ENCODE measurements at places on chromosomes 16 and 17.

DNA sequence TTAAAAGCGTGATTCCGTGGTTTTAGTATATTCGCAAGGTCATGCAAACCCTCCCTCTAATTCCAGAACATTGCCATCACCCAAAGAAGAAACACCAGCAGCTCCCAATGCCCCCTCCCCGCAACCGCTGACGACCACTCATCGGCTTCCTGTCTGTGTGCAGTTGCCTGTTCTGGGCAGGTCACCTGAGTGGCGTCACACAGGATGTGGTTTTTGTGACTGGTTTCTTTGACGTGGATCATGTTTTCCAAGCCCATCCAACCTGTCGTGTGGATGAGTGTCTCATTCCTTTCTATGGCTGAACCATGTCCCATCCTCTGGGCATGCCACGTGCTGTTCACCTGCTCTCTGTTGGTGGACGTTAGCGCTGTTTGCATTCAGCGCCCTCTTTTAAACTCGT is 8.2 kb upstream of the ATP2C2 start:
- DNase-seq, result no peak

DNA sequence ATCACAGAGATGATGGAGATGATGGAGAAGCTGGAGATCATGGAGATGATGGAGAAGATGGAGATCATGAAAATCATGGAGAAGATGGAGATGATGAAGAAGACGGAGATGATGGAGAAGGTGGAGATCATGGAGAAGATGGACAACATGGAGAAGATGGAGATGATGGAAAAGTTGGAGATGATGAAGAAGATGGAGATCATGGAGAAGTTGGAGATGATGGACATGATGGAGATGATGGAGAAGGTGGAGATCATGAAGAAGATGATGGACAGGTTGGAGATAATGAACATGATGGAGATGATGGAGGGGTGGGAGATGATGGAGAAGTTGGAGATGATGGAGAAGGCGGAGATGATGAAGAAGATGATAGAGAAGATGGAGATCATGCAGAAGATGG is 34.5 kb downstream of the RBFOX3 start:
- no peak for DNase-seq

- no peak for DNase-seq
These were observed 427.1 kb downstream of the GRIN2A start for GRCh38 chr16:9755081-9755480.

DNA sequence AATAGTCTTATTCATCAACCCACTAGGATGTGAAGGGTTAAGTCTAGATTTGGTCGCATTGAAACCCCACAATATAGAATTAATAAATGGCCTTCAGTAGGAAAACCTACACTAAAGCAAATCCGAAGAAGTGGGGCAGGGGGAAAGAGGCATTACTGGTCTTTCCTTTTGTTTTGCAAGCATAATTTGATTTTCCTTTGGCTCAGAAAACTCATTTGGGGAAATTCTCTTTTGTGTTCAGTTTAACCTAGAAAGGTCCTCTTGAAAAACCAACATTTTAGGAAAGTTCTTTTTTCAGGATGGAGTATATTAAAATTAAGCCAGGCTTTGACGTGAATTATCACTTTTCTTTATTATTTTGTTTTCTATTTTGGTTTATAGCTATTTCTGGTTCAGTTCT is 31.7 kb downstream of the ERCC4 start:
- DNase-seq, result no peak

- no peak for DNase-seq
These were observed 1080.1 kb upstream of the RBFOX1 start for GRCh38 chr16:6252541-6252940.
